ENCODE measurements at places on chromosomes 2 and 18.

GRCh38 chr2:101850450-101850849 is 141.3 kb upstream of the IL1R2 start:
- DNase-seq = no peak

- DNase-seq = no peak
These were observed 70.7 kb downstream of the NDUFA10 start for GRCh38 chr2:239954166-239955086.

- no peak for DNase-seq
These were observed 47.9 kb downstream of the RBMS1 start for GRCh38 chr2:160445673-160446072.

GRCh38 chr2:109724533-109725460 is 69.3 kb upstream of the RGPD5 start:
- no peak for DNase-seq

- no peak for DNase-seq
These were observed 2.5 kb downstream of the DLX1 start for GRCh38 chr2:172087780-172088244.

DNA sequence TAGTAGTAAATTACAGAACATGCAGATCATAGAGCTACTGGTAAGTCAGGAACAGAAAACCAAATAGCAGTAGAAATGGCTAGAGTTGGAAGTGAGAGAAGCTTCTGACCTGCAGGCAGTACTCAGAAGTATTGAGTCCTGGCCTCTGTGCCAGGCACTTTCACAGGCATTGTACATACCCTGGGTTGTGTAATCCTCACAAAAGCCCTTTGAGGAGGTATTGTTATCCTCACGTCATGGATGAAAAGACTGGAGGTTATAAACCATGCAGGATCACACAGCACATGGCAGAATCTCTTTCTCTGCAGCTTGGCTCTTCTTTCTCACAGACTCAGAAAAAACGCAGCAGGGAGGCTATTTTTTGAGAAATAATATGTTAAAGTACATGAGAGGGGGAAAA is 789.3 kb upstream of the FAM98A start:
- DNase-seq = no peak

DNA sequence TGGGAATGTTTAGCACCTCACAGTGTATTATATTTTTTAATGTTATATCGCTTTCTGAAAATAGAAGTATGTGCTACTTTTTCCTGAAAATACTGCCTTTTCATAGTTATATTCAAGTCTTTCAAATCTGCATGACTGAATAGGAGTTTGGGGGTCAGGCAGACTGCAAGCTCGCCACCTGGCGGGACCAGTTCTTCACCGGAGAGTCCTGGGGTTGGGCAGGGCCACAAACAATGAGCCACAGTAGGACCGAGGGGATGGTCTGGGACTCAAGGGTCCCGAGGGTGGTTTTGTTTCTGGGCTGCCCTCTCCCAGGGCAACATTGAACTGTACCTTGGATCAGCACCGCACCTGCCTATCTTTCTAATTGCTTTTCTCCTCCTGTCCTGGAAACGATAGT is 70.6 kb downstream of the VWA3B start:
- no peak for DNase-seq

DNA sequence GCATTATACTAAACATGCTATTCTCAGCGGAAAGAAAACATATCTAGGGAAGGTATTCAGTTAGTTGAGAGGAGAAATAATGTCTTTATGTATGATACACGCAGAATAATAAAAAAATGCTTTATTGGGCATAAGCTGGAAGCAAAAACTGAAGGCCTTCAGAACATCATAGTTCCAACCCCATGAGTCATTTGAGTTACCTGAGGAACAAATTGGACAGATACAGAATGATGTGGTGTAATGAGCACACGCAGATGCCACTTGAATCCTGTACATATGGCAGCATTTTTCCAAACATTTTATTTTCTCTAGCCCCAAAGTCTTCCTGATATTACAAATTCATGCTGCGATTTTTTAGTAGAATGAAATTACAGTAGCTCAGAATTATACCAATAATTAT is 23.2 kb upstream of the TRIB2 start:
- no peak for DNase-seq

- no peak for DNase-seq
These were observed 45.9 kb upstream of the AFF3 start for GRCh38 chr2:100188326-100188725.

GRCh38 chr2:162257425-162257824 is 14.2 kb upstream of the FAP start:
- no peak for DNase-seq

DNA sequence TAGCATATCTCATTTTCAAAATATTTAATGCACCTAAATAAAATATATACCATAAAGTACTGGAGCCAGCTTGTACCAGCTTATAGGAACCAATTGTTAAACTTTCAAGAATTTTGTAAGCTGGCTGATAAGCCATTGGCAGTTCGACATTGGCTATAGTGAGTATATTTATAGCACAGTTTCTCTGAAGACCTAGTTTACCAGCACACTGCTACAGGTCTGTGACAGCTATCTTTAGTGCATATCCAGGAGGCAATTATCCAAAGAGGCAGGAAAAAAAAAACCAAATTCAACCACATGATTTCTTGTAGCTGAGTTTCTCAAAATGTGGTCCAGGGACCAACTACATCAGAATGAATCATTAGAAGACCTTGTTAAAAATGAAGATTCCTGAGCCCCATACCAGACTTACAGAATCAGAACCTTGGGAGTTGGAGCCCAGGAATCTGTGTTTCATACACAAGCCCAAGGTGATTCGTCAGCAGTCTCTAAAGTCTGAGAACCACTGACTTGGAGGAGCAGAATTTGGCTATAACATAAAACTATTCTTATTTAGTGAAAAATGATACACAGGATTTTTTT is 279.0 kb upstream of the NRP2 start:
- DNase-seq = no peak

DNA sequence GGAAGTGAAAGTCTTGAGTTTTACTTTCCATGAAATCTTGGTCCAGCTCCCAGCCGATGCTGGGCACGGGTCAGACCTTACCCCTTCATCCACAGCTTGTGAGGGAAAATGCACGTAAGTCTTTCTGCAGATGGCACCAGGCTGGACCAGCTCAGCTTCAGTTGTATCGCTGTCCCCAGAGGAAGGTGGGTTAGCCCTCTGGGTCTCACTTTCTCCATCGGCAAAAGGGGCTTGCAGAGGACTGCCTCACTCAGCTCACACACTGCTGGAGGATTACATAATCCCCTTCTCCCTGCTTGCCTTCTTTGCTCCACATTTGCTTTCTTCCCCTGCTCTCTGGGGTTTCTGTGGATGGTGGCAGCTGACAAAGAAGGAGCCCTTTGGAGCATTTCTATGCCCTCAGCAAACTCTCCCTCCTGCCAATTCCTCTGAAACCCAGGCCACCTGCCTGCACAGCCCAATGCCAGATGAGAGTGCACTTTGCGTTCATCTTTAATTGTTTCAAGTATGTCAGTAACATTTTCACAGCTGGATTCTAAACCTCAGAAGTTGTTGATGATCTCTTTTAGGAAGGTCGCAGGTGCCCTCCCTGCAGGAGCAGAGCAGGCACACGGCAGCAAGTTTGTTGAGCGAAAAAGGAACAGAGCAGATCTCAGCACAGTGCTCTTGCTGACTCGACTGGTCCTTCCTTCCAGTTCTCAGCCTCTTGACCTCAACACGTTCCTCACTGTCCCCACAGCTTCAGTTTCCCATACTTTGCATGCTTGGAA is 155.6 kb upstream of the GLI2 start:
- DNase-seq = no peak

DNA sequence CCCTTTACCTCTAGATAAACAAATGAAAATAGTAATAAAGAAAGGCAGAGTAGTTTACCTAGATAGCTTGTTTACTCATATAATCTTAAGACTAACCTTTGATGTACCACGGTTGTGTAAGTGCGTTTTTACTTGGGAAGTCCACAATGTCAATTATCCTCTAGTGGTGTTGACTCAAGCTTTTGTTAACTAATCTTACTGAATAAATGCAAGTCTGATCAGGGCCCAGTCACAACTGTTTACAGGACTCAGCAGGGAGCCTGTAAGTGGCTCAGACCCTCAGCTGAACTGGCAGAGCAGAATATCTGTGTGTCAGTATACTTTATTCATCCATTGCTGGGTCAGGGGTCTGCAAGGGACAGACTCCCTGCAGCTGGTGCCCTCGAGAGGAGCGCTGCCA is 98.1 kb upstream of the ACAA2 start:
- no peak for DNase-seq

GRCh38 chr2:46554397-46554796 is 75.0 kb downstream of the TMEM247 start:
- no peak for DNase-seq

DNA sequence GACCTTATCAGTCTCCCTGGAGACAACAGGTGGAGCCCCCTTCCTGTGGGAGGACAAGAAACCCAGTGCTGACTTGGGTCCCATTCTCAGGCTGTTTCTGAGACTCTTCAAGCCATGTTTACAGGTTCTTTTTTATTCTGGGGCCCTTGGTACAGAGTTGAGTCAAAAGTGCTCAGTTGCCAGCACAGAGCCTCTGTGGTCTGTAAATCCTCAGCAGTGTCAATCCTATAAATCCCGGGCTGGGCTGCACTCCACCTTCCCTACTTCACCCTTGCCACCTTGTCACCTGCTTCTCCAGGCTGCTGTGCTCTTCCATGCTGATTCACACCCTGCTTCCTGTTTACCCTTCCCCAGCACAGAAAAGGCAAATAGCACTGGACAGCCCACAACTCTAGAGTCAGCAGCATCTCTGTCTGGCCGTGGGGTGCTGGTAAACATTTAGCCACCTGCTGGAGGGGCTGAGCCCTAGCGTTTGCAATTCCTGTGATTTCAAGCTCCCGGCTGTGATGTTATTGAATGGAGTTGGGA is 74.7 kb downstream of the TNFRSF11A start:
- no peak for DNase-seq
